ENCODE measurements at places on chromosomes 5 and 9.

DNA sequence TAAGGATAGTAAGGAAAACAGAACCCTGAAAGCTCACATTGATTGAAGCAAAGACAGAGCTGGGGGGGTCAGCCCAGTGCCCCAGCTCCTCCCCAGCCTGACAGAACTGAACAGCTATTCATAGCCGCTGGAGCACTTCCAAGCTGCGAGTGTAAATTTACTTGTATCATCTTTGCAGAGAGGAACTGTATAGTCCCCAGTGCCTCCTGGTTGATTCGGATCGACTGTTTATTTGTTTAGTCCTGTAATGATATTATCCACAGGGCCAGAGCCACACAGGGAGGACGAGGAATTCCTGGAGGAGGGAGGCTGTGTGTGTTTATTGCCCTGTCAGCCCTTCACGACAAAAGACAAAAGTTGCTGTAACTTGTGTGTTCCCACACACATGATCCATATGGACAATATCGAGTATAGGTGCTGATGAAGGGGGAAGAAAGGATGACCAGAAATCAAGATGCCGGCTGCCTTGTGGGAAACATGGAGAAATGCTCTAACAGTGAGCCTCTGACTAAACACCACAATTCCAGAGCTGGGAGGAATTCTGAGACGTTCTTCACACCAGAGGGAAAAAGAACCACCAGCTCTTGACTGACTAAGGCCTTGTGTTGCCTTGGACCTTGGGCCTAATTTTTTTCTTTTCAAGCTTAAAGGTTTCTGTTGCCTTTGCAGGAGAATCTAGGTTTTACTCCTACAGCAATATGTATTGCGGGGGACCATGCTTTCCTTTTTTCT lies 31.1 kb downstream of the FOXD1 start:
- no peak for DNase-seq

GRCh38 chr9:113380869-113381378 lies 4.1 kb upstream of the HDHD3 start:
- DNase-seq: no peak

GRCh38 chr5:14086261-14086660 lies 56.9 kb upstream of the TRIO start:
- no peak for DNase-seq

- no peak for DNase-seq
These were observed 196.4 kb downstream of the CDK5RAP2 start for GRCh38 chr9:120383611-120383998.

DNA sequence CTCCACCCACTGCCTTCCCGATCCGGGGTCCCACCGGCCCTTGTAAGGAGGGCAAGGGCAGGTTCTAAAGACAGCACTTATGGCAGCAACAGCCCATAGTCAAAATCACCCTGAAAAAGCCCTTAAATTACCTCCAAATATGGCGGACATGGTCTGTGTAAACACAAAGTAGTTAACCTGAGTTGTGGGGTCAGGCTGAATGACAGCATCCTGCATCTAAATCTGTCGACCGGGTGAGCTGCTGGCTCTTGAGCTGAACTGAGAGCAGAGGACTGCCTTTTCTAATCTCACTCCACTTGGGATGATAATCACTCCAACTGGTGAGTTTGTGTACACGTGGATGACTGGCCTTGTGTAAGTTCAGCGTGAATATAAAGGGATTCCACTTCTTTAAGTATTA lies 249.6 kb downstream of the DENND1A start:
- DNase-seq: no peak

GRCh38 chr9:100443781-100444768 lies 17.1 kb downstream of the MSANTD3 start:
- DNase-seq: no peak

- peak; percentile 78 for DNase-seq
These were observed 168.9 kb downstream of the MAPKAP1 start for GRCh38 chr9:125538092-125538473.

GRCh38 chr5:84831701-84832100 lies 447.0 kb upstream of the EDIL3 start:
- no peak for DNase-seq

DNA sequence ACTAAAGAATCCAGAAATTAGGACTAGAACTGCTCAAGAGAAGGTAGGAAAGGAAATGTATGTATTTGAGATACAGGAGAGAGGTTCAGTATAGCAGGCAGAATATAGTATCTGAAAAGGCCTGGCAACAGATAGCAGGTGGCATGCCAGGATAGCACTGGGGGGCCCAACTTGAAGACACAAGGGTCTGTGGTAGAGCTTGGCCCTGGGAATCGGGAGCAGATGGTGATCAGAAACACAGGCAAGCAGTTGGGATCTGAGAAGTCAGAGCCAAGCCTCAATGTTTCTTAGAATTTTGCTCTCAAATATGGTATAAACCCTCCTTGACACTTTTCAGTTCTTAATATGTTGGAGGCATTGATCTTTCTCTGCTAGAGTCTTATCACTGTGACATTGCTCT lies 499.8 kb upstream of the CD180 start:
- no peak for DNase-seq

- DNase-seq: no peak
These were observed 56.5 kb downstream of the XRCC4 start for GRCh38 chr5:83133797-83134196.
